GM23248 (cell line): ENCODE measurements at places on chromosomes 6 and 20.

GRCh38 chr6:79038061-79038460 lies 40.0 kb downstream of the PHIP start:
- DNase-seq, result no peak

DNA sequence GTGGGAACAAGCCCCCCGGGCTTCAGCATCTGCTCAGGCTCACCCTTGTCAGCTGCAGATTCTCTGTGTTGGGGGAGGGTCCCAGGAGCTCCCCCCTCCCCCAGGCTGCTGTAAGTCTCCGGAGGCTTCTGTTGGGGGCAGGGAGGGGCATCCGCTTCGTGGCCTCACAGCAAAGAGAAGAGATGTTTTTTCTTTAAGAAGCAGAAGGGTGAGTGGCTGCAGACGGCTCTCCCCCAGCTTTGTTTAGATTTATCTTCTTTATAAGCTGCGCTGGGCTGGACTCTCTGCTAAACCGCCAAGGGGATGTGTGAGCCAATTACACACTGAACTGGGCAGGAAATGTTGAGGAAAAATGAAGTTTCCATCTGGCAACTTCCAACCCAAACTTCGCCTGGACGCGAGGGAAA lies 48.7 kb upstream of the GATA5 start:
- DNase-seq, result peak; percentile 12

DNA sequence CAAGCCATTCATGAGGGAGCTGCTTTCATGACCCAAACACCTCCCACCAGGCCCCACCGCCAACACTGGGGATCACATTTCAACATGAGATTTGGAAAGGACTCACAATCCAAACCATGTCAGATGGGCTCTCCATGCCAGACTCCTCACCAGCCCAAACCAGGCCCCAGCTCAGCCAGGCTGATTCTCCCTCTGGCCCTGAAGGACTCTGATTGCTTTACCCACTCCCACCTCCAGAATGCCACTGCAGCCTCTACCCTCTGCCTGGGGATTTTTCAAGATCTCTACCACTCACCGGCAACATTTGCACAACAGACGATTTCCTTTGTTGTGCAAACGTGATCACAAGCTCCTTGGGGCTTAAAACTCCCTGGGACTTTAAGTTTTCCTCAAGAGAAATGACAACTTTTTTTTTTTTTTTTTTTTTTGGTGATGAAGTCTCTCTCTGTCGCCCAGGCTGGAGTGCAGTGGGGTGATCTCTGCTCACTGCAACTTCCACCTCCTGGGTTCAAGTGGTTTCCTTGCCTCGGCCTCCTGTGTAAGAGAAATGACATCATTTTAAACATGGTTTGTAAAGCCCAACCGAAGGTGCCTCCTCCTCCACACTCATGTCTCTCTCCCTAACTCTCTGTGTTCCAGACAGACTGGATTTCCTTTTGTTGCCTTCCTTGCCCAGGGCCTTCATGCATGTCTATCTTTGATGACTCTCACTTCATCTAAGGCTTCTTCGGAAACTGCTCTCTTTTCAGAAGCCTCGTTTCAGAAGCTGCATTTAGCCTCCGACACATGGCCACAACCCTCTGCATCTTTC lies 147.0 kb downstream of the CDH26 start:
- DNase-seq, result no peak

- peak; percentile 39 for DNase-seq
Measured at GRCh38 chr6:166307082-166308032, 835 bp downstream of the PRR18 start.

- DNase-seq, result no peak
Measured at GRCh38 chr6:137176729-137177128, 3.3 kb upstream of the IL22RA2 start.

GRCh38 chr6:15989397-15989796 lies 139.5 kb upstream of the MYLIP start:
- DNase-seq, result no peak

GRCh38 chr20:3014179-3014578 lies 29.2 kb upstream of the GNRH2 start:
- no peak for DNase-seq

DNA sequence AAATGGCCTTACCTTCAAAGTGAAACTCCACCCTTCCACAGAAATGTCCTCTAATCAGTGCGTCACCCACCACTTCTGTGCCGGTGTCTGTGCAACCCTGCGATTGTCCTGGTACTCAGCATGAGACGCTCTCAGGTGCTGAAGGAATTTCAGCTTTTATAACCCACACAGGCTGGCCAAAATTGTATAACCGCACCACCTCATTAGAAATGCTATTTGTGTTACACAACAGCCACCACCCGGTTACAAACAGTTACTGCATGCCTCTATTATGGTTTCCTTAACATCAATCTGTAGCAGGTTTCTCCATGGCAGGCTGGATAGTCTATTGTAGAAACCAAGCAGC lies 51.5 kb downstream of the SLC23A2 start:
- peak; percentile 81 for DNase-seq

DNA sequence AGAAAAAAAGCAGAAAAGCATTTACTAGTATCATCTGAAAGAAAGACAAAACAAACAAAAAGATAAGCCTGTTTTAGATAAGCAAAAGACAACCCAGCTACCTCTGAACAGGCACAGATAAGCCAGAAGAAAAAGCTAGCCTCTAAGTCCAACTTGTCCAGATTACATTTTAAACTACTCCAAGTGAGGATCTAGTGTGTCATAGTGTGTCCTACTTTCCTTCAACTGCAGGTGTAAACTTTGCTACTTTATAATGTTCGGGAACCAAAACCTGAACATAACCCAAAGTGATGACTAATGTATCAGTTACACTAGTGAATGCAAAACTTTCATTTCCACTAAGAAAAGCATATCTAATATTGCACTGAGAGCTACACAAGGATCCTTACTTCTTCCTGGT lies 19.5 kb downstream of the ADNP start:
- DNase-seq, result no peak
